ENCODE measurements at places on chromosomes 11 and 22.
A peak's percentile ranks its signal among the peaks of the same experiment; 100 is the strongest.

DNA sequence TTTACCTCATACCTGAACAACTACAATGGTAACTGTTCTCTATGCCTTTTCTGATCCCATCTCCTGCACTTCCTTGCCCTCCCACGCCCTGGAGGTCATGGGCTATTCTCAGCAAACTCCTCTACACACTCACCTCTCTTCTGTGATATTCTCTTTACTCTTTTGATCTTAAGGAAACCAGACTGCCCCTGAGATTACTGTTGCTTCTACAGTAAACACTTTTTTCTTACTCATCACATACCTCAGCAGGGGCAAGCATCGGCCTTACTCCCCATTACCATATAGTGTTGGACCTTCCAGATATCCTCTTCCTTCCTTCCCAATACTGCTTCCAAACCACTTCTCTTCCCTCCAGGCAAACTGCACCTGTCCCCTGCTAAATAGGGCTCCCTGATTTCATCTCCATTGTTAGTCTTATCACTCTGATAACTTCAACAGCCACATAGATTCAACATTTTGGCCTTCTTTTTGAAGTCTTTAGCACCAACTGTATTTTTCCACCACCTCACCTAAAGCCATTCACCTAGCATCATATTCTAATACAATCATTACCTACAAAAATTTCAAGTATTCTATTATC is 141.2 kb downstream of the RBFOX2 start:
- no peak for DNase-seq

DNA sequence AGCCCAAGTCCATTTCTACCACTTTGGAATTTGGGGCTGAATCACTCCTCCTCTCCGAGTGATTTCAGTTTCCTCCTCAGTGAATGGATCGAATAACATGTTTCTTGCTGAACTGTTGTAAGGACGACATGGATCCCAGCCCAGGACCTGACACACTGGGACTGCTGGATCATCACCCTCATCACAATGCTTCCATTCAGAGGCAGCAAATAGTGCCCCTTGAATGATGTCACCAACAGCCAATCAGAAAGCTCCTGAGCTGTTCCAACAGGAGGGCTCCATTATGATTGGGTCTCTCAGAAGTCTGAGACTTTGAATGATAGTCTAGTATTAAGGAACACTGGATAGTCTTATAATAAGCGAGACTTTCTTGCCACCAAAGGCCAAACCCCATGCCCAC is 158.9 kb downstream of the MYO18B start:
- peak; percentile 62 for DNase-seq

DNA sequence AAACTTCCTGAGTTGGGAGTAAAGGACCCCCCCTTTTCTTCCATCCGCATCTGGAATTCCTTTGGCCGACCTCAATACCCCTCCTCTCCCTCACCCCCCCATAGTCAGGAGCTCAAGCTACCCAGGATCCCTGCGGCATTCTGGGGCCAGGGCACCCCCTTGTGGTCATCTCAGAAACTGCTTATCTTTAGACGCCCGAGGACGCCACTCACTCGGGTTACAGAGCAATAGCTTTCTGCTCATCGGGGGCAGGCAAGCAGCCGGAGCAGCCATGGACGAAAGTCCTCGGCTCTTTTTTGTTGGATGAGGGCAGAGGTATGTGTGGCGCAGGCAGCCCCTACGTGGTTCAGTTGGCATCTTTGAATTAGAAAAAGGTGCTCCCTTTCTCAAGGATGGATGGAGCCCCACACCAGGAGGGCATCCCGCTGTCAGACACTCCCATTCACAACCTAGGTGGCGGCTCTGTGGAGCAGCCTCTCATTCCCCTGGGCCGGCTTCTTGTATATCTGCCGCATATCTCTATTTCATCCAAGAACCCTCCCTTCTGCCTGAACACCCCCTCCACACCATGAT is 2.3 kb downstream of the C1QTNF5 start:
- DNase-seq: peak; percentile 78

DNA sequence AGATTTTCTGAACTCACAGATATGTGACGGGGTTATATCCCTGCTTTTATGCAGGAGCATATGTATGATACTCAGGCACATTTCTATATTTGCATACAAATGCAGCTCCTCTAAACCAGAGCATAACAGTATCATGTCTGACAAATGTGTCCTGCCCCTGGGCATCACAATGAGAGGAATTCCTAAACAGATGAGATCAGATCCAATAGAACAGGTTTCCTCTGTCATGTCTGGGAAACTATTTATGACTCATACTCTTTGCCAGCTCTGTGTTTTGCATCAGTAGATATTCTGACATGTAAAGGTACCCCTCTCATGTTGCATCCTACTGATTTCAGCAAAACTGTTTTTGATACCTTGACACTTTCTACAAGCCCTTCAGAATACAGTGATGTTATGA is 29.4 kb downstream of the SYT9 start:
- DNase-seq: peak; percentile 76

- peak; percentile 58 for DNase-seq
These were observed 51.0 kb upstream of the CSNK2A3 start for GRCh38 chr11:11403763-11404725.

DNA sequence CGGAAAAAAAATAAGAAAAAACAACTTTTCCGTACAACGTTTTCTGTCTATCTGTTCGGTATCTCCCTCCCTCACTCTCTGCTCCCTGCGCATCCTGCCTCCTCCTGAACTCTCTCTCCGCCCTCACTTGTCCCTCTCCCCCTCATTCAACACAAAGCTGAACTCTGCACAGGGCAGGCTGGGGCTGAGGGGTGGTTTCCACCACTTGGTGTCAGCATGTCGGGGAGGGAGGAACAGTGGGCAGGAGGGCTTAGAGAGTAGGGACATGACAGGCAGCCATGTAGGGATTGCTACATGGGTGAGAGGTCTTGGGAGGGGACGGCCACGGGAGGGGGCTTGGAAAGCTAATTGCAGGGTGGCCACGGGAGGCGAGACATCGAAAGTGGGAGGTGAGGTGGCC is 17.6 kb downstream of the SLC22A12 start:
- DNase-seq: no peak

- no peak for DNase-seq
These were observed 133.5 kb downstream of the CD44 start for GRCh38 chr11:35272391-35272902.

DNA sequence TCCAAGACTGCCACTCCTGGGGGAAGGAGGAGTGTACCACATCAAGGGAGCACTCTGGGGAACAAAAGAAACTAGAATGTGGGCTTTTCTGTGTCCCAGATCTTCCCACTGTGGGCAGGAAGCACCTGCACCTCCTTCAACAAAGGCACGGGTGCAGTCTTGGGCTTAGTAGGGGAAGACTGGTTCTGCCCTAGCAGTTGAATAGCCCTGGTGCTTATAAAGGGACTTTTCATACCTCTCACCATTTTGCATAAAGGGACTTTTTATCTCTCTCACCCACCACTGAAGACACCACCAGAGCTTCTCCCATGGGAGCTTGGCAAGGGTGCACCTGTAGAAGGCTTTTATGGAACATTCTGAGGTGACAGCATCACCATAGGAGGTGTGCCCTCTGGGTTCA is 65.8 kb upstream of the MS4A8 start:
- DNase-seq: no peak

- peak; percentile 30 for DNase-seq
These were observed 25.2 kb downstream of the OR51E2 start for GRCh38 chr11:4672470-4672869.

- no peak for DNase-seq
These were observed 82.1 kb upstream of the WNT11 start for GRCh38 chr11:76288166-76288980.

- peak; percentile 78 for DNase-seq
These were observed 59.6 kb downstream of the PISD start for GRCh38 chr22:31602259-31602952.

DNA sequence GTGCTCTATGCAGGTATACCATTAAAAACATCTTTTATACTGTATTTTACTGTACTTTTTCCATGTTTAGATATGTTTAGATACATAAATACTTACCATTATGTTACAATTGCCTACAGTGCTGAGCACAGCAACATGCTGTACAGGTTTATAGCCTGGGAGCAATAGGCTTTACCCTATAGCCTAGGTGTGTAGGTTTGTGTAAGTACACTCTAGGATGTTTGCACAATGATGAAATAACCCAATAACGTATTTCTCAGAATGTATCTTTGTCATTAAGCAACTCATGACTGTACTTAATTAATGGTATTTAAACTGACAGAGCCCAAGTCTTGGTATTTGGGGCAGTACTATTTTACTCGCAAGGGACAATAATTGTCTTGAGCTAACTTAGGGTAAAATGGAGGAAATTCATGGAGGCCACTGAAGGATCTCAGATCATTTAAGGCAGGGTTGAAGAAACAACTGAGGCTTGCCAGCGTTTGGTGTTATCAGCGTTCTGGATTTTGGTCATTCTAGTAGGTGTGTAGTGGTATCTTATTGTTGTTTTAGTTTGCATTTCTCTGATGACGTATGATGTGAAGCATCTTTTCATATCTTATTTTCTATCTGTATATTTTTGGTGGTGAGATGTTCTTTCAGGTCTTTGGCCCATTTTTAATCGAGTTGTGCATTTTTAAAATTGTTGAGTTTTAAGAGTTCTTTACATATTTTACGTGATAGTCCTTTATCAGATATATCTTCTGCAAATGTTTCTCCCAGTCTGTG is 42.4 kb downstream of the ADAMTS15 start:
- no peak for DNase-seq

DNA sequence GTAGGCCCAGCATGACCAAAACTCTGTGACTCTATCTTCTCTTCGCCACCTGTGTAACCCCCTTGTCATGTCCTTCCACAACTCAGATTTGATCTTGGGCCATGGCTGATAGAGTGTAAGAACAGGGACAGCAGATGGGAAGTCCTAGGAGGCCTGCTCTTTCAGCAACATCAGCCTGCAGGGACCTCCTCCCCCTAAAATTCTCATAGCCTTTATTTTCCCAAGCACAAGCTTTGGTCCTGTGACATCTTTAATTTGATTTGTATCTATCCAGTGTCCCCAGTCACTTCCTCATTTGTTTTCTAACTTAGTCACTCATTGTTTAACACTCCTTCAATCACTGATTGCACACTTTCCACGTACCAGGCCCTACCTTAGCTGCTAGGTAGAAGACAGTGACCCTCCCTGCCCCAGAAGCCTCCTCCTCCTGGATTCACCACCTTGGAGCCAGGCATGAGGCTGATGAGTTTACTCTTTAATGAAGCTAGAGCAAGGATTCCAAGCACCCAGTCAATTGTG is 5.3 kb downstream of the UBQLN3 start:
- no peak for DNase-seq

DNA sequence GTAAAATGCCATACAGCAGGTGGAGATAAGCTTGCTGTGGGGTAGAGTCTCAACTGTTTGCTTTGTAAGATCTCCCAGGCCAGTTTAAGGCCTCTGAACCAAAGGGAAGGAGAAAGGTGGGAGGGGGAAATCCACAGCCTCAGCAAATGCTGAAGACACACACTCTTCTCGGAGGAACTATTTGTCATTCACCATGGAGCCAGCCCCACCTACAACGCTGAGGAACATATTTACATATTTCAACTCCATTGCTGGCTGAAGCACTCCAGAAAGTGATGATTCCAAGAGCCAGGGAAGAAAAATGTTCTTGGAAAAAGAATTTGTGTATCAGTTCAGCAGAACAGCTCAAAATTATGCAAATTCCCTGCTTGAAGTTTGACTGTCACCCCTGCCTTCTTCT is 6.5 kb downstream of the TENM4 start:
- no peak for DNase-seq

- no peak for DNase-seq
These were observed 20.8 kb downstream of the TUBGCP6 start for GRCh38 chr22:50224071-50224470.

- DNase-seq: no peak
These were observed 104.6 kb upstream of the HSD17B12 start for GRCh38 chr11:43575913-43576310.

GRCh38 chr11:102393272-102393730 is 46.3 kb downstream of the BIRC2 start:
- DNase-seq: no peak

DNA sequence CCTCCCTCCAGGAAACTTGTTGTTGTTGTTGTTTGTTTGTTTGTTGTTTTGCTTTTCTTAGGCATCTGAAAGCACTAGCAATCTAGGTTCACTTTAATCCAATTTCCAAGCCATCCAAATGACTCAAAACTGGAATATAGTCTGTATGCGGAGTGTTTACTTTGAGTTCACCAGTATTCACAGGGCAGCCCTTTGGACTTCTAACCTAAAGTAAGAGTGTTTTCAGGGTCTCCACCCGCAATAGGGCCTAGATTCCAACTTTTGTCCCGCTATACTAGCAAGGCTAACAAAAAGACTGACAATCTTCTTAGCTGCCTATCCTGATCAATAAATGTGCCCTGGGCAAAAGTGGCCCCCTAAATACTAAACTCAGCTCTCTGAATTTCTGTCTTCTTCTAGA is 13.6 kb downstream of the PGM2L1 start:
- DNase-seq: no peak

GRCh38 chr11:130897262-130898182 is 18.8 kb downstream of the SNX19 start:
- peak; percentile 68 for DNase-seq

DNA sequence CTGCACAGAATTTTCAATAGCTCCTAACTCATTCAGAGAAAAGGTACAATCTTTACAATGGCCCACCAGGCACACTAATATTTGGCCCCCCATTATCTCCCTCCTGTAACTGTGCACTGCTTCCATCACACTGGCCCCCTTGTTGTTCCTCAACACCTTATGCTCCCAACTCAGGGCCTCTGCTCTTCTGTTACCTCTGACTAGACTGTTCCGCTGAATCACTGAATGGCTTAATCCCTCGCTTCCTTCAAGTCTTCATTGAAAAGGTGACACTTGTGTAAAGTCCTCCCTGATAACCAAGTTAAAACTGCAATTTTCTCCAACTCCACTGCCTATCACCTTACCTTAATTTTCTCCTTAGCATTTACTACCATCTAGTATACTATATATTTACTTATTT is 21.8 kb downstream of the PIK3C2A start:
- no peak for DNase-seq

GRCh38 chr11:130020323-130020722 is 17.7 kb upstream of the PRDM10 start:
- peak; percentile 33 for DNase-seq

- no peak for DNase-seq
These were observed 62.8 kb upstream of the CCND1 start for GRCh38 chr11:69578167-69578566.

DNA sequence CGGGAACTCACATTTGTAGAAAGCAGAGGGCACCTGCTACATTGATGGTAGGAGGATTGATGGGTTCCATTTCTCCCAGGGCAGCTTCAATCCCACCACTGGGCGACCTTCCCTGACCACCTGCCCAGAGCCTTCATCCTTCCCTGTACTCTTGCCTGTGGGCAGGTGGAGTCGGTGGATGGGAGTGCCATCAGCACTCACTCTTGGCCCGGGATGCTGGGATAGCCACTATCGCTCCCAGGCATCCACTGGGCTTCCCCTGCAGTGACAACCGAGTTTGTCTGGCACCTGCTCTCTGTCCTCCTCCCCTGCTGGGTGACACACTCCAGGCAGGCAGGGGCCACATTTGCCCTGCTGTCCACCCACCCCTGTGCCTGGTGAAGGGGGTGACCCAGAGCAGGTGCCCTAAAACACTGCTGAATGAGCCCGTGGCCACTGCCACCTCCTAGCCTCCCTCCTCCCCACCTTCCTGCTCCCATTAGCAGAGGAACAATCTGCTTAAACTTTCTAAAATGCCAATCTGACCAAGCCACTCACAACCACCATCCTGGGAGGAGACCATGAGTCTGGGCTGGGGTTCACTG is 604.7 kb downstream of the TBC1D22A start:
- DNase-seq: no peak
